ENCODE measurements at places on chromosomes 4 and X. TPM values are rescaled to one million over a fixed set of nuclear protein-coding genes. Genes with fewer than 3 reads are reported as not detected.

The MAGEE2 gene
- not detected for total RNA-seq

The GUCY1A1 gene
- 20.0 TPM for total RNA-seq

DNA sequence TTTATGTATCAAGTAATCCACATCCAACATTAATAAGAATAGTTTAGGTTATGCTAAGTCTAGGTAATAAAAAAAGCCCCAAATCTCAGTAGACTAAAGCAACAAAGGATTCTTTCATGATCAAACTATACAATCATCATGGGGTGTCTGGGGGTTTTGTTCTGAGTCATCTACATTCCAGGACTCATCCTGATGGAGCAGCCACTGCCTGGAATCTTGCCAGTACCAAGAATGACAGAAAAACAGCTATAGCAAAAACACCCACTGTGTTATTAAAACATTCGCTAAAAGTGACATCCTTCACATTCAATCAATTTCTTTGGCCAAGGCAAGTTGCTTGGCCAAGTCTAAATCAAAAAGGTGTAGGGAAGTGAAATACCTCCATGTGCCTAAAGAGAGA, 3.9 kb upstream of the ARHGEF38 start:
- peaks cover 38% of the 10 kb centered on the region for H3K4me1 ChIP-seq
- no peak for DNase-seq
- H3K4me3 ChIP-seq: no peak overlapping the region
- no peaks in the 10 kb centered on the region for H3K36me3 ChIP-seq
- H3K27ac ChIP-seq: no peak overlapping the region

GRCh38 chr4:15333692-15334633, 93.9 kb upstream of the C1QTNF7 start:
- H3K27ac ChIP-seq: no peak overlapping the region
- H3K27me3 ChIP-seq: no peaks in the 10 kb centered on the region
- H3K4me1 ChIP-seq: no peaks in the 10 kb centered on the region

DNA sequence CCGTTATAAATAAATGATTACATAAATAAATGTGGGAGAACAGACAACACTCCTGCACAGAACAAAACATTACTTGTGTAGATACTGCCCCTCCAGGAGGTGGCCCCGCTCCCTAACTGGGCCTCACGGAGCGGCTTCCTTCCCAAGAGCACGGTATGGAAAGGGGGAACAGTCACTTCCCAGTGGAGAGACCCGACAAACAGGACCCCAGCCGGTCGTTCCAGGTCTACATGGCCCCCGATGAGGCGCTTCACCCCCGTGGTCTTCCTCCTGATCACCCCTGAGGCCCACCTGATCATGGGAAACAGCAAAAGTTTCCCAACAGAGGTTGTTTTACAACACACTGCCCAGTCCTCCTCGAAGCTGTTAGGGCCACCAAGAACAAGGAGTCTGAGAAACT, 6.6 kb upstream of the SLC6A8 start:
- no peak for DNase-seq
- no peaks in the 10 kb centered on the region for H3K36me3 ChIP-seq
- H3K27me3 ChIP-seq: no peaks in the 10 kb centered on the region
- H3K4me3 ChIP-seq: no peak overlapping the region
- no peaks in the 10 kb centered on the region for H3K4me1 ChIP-seq
- no peak overlapping the region for H3K27ac ChIP-seq

DNA sequence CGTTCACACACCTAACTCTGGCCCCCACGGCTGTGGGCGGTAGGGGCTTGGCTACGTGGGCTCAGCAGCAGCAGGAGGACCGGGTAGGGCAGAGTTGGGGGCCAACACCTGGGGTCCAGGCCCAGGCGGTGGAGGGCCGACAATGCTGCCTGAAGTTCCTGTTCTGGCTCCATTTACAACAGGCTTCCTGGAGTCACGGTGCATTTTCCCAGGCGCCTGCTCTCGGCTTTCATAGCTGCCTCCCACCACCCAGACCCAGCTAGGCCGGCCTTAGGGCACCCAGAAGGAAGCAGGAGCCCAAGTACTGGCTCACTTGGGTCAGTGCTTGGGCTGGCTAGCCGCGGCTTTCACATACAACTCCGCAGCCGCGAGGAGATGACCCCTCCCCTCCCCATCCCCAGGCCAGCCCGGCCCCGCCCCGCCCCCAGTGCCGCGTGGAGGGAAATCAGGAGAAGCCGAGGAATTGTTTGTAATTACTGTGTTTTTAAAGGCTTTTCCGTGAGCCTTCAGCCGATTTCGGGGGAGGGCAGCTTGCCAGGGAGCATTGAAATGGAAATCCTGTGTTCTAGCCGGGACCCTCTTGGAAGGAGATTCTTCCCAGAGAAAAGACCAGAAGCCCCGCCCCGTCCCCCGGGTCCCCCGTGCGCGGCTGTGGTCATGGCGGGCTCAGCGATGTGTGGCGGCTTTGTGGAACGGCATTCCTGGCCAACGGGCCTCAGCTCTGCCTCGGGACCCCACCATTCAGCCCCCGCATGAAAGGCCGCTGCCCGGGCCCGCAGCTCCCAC, 28.5 kb downstream of the PJA1 start:
- no peak overlapping the region for H3K4me3 ChIP-seq
- no peaks in the 10 kb centered on the region for H3K36me3 ChIP-seq
- DNase-seq: no peak

- H3K36me3 ChIP-seq: no peaks in the 10 kb centered on the region
- no peak overlapping the region for H3K4me3 ChIP-seq
- no peaks in the 10 kb centered on the region for H3K4me1 ChIP-seq
- H3K27me3 ChIP-seq: no peaks in the 10 kb centered on the region
- no peak overlapping the region for H3K27ac ChIP-seq
Observed at GRCh38 chr4:120777459-120777858, 145.1 kb downstream of the PRDM5 start.

DNA sequence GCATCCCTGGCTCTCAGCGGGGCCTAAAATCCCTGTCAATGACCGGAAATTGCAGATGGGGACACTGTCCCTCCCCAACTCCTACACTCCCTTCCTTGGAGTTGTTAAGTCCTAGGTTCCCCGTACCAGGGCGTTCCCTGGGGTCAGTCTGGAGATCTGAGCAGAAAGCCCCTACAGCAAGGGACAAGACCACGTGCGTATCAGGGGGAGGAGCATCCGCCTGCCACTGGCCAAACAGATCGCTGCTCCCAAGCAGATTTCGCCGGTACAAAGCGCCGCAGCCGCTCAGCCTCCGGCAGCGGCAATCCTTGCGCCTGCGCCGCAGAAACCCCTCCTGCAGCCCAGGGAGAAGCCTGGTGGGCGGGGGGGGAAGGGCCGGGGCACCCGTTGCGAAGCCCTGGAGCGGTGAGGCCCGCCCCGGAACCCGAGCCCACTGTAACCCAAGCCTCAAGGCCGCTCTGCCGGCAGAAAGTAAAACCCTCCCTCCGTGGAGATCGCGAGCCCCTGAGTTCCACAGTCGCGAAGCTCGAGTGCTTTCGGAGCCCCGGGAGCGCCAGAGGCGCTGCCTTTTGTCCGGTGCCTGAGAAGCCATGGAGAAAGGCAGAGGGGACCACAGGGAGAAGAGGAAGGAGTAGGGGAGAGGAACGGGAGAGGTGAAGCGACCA, 2.7 kb downstream of the CRMP1 start:
- no peaks in the 10 kb centered on the region for H3K27me3 ChIP-seq
- no peaks in the 10 kb centered on the region for H3K36me3 ChIP-seq
- peak; percentile 40 for DNase-seq
- no peak overlapping the region for H3K4me3 ChIP-seq
- no peak overlapping the region for H3K27ac ChIP-seq

The RIPPLY1 gene
- total RNA-seq: not detected

DNA sequence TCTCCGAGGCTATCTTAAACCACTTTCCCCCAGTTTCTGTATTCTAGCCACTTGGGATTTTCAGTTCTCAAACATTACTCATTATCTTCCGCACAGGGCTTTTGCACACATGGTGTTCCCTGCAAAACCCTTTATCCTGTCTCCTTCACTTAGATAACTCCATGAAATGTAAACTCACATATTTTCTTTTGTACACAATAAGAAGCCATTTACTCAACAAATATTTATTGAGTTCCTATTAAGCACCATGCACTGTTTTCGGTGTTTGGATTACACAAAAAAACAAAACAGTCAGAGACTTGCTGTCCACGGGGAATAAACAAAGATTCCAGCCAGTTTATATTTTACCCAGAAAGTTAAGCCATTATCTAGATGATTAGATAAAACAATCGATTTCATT, 42.5 kb upstream of the UNC5C start:
- no peak for DNase-seq
- H3K27me3 ChIP-seq: peaks cover 3% of the 10 kb centered on the region
- no peak overlapping the region for H3K4me3 ChIP-seq
- no peak overlapping the region for H3K27ac ChIP-seq
- no peaks in the 10 kb centered on the region for H3K4me1 ChIP-seq

The PQBP1 gene
- 48.1 TPM for total RNA-seq

DNA sequence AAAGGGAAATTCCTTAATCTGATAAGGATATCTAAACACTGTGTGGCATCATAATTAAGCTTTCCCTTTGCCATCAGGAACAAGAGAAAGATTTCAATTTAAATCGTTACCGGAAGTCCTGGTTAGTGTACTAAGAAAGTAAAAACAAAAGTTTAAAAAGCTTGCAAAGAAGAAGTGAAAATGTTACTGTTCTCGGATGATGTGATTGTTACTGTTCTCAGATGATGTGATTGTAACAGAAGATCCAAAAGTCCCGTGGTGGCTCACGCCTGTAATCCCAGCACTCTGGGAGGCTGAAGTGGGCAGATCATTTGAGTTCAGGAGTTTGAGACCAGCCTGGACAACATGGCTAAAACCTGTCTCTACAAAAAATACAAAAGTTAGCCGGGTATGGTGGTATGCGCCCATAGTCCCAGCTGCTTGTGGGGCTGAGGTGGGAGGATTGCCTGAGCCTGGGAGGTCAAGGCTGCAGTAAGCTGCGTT, 62.5 kb downstream of the RGS12 start:
- H3K36me3 ChIP-seq: no peaks in the 10 kb centered on the region
- H3K27me3 ChIP-seq: no peaks in the 10 kb centered on the region
- no peak overlapping the region for H3K27ac ChIP-seq
- peaks cover 7% of the 10 kb centered on the region for H3K4me1 ChIP-seq

- DNase-seq: no peak
- H3K36me3 ChIP-seq: no peaks in the 10 kb centered on the region
- H3K27me3 ChIP-seq: peaks cover 9% of the 10 kb centered on the region
Observed at GRCh38 chr4:7189066-7189465, 3.3 kb upstream of the SORCS2 start.

The CXCR3 gene
- not detected for total RNA-seq

DNA sequence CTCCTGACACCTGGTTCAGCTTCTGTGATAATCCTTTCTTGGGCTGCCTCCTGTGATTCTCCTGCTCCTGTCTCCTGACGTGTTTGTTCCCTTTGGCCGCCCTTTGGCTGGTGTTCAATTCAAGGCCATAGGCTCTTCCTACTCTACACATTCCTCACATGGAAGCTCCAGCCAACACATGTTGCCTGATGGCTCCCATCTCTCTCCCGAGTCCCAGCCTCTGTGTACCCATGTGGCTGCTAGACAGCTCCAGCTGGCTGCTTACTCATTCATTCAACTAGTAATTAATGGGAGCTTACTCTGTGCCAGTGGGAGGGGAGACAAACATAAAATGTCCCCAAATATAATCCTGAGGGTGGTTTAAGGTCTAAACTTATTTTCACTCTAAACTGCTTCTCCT, 9.2 kb upstream of the MED28 start:
- H3K27ac ChIP-seq: no peak overlapping the region
- no peak overlapping the region for H3K4me3 ChIP-seq
- no peaks in the 10 kb centered on the region for H3K4me1 ChIP-seq

The CT47B1 gene
- total RNA-seq: not detected

DNA sequence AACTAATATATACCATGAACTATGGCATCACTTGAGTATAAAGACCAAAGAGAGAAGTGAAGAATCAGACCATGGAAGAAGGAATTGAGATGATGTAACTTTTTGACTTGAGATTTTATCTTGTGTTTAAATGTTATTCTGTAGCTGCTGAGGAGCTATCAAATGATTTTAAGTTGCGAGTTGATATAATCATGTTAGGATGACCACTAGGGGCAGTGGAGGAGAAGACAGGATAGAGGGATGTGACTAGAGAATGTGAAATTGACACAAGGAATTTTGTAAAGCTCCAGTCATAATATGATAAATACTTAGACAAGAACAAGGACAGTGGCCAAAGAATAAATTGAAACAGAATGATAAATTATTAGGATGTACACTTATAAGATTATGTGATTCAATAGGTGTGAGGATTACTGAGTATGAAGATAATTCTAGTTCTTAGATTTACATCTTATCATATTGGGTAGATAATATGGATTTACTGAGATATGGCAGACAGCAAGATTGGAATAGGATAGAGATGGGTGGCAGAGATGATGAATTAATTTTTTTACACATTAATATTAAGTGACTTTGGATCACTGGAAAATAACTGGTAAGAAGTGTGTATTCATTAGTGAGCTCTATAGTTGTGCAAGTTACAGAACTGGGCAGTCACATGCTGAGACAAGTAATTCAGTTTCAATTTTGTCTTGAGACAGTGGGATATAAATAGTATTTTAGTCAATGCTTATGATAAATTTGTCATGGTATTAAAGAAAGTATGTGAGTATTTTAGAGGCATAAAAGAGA, 816.0 kb upstream of the PCDH10 start:
- H3K4me3 ChIP-seq: no peak overlapping the region
- no peaks in the 10 kb centered on the region for H3K36me3 ChIP-seq
- no peak for DNase-seq
- no peak overlapping the region for H3K27ac ChIP-seq

The CENPVL2 gene
- total RNA-seq: not detected

DNA sequence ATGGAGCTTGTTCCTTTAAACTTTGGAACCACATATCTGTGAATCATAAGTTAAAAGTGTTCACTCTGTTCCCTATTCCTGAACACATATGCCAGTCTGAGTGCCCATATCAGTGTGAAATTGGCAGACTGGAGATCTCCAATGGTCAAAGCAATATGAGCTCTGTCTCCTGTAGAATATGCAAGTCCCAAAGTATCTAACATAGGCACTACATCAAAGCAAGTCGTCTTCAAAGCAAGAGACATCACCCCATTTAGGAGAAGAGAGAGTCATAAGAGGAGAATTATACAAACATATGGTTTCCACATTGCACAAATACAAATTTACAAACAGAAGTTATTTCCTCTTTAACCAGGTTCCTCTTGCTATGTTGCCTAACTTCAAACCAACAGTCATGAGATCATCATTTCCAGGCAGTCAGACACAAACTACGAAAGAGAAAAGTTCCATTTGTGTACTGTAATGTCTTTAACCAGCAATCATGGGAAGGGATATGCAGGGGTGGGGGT, 9.9 kb upstream of the GK start:
- no peak for DNase-seq
- H3K4me3 ChIP-seq: no peak overlapping the region
- H3K4me1 ChIP-seq: no peaks in the 10 kb centered on the region
- no peaks in the 10 kb centered on the region for H3K36me3 ChIP-seq
- peak overlapping the region; percentile 25 for H3K27ac ChIP-seq
- H3K27me3 ChIP-seq: no peaks in the 10 kb centered on the region

The MFSD8 gene
- total RNA-seq: 27.0 TPM

DNA sequence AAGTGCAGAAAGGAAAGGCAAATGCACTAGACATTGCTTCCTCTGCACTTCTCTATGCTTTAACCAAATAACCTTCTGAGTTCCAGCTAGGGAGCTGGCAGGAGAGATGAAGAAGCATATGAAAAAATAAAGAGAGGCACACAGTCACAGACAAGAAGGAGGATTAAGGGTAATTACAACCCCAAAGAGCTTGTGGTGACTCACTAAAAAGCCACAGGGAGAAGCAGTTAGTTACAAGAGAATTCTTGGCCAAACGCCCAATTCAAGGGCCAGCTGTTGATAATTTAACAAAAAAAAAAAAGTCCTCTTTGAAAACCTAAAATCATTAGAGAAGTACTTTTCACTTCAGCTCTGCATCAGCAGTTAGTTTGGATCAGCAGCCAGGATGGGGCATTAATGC, 478.0 kb downstream of the KCNIP4 start:
- H3K4me3 ChIP-seq: no peak overlapping the region
- no peaks in the 10 kb centered on the region for H3K36me3 ChIP-seq
- no peaks in the 10 kb centered on the region for H3K27me3 ChIP-seq
- H3K27ac ChIP-seq: no peak overlapping the region
- no peaks in the 10 kb centered on the region for H3K4me1 ChIP-seq

The SHISA3 gene
- total RNA-seq: 1.0 TPM

The RIBC1 gene
- 0.52 TPM for total RNA-seq

The PITX2 gene
- total RNA-seq: not detected
